CD4-positive, alpha-beta T cell treated with Interleukin-1 beta for 1 hour (primary cell): ENCODE measurements at places on chromosomes 6 and 20.

DNA sequence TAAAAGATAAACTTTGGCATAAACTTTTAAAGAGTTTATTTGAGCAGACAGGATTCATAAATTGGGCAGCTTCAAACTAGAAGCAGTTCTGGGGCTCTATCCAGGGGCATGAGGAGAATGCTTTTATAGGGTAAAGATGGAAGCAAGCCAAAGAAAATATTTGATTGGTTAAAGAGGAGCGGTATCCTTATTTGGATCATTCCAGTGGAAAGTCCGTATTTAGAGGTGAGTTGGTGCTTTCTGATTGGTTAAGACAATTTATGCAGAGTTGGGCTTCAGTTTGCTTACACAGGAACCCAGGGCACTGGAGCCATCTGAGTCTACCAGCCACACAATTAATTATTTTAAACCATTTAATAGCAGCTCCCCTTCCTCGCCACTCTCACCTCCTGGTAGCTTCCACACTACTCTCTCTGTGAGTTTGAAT lies 37.9 kb upstream of the RNF217 start:
- no peak for DNase-seq

DNA sequence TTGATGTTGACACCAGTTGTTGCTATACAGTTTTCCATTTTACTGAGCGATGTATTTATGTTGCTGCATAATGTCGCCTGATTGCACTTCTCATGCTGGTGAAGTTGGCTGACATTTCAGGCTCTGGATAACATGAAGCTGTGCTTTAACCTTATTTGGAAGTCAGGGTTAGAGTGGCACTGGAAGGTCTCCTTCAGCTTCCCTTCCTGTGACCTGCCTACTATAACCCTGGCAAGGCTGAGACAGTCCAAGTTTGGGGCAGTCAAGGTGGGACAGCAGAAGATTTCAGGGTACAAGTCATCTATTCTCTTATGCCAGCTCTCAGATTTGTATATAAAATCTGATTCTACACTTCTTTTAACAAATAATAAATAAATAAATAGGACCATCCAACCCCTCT lies 127.6 kb downstream of the AIG1 start:
- DNase-seq, result no peak

DNA sequence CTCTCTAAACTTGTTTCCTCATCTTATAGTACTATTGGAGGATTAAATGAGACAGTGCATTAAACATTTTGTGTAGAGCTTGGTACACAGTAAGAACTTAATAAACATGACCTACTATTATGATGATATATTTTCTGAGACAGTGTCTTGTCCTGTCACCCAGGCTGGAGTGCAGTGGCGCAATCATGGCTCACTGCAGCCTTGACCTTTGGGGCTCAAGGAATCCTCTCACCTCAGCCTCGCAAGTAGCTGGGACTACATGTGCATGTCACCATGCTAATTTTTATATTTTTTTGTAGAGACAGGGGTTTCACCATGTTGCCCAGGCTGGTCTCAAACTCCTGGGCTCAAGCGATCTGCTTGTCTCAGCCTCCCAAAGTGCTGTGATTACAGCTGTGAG lies 72.1 kb downstream of the LYRM4 start:
- no peak for DNase-seq

DNA sequence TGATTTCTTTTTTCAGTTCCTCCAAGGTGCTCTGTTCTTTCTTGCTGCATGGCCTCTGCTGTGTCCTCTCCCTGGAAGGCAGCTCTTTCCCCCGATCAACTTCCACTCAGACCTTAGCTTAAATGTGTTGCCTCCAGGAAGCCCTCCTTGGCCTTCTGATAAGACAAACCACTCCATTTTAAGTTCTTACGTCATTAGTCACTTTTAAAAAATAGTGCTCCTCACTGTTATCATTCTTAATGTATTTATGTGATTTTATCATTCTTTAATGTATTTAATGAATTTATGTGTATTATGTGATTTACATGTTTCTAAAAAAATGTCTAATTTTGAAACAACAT lies 12.2 kb upstream of the MANBAL start:
- DNase-seq, result no peak

- no peak for DNase-seq
Observed at GRCh38 chr6:73613806-73614536, 39.8 kb downstream of the SLC17A5 start.

DNA sequence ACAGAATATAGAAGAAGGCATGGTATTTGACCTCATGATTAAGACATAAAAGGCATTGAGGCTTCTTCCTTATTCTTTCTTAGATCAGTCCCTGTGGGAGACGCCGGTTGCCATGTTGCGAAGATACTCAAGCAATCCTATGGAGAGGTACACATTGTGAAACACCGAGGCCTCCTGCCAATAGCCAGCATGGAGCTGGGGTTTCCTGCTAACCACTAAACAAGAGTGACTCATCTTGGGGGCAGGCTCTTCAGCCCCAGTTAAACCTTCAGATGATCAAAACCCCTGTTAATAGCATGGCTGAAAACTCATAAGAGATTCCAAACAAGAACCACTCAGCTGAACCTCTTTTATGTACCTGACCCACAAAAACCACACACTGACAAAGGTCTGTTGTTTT lies 478.8 kb downstream of the CD83 start:
- no peak for DNase-seq

- no peak for DNase-seq
Observed at GRCh38 chr6:17640477-17640917, 40.4 kb downstream of the FAM8A1 start.

DNA sequence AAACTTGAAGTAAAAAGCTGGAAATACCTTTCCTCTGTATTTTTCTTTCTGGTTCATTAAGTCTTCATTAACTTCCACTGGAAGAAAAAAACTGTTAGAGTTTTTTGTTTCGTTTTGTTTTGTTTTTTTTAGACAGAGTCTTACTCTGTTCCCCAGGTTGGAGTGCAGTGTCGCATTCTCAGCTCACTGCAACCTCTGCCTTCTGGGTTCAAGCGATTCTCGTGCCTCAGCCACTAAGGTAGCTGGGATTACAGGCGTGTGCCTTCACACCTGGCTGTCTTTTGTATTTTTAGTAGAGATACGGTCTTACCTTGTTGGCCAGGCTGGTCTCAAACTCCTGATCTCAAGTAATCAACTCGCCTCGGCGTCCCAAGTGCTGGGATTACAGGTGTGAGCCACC lies 14.9 kb downstream of the RPF2 start:
- no peak for DNase-seq

DNA sequence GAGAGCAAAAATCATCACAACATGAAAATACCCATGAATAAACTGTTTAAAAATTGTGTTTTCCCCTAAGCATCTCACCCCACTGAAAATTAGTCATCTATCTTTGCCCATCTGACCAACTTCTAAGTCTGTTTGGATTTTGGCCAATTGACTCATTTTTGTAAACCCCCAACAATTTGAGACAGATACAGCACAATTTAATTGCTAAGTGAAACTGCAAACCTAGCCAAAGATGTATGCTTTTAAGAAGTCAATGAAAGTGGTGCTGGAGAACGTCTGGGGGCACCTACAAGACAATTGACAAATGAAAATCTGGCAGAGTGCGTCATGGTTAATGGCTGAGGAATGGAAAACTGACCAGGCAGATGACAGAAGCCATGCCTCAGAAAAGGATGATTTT lies 30.9 kb upstream of the SLC24A3 start:
- no peak for DNase-seq

GRCh38 chr6:31826793-31827285 lies 699 bp upstream of the HSPA1B start:
- DNase-seq, result no peak

GRCh38 chr6:34540841-34541240 lies 15.3 kb downstream of the SPDEF start:
- DNase-seq, result no peak

DNA sequence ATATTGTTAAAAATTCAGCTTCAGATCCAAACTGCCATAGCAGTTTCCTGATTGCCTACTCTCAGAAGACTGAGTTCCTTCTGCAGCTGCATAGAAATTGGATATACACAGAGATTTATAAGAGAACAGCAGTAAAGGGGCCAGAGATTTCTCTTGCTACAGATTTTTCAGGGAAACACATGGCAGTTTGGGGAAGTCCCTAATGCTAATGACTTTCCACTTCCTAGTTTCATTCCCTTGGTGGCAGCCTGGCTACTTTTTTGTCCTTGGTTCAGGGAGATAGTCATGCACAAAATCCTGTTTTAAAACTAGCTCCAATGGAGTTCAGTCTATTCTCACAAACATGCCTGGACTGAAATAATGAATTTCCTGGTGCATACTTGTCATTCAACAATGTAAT lies 125.3 kb upstream of the PLCB4 start:
- no peak for DNase-seq

- no peak for DNase-seq
Observed at GRCh38 chr6:117304446-117304845, 39.1 kb downstream of the VGLL2 start.
